ENCODE measurements at places on chromosomes 2 and 18.

DNA sequence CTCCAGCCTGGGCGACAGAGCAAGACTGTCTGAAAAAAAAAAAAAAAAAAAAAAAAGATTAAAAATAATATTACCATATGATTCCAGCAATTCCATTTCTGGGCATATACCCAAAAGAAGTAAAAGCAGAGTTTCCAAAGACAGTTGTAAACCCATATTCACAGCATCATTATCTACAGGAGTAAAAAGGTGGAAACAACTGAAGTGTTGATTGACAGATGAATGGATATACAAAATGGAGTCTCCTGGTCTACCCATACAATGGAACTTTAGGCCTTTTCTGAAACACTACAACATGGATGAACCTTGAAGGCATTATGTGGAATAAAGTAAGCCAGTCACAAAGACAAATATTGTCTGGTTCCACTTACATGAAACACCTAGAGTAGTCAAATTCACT is 5.7 kb downstream of the RNU4ATAC start:
- no peak for DNase-seq

DNA sequence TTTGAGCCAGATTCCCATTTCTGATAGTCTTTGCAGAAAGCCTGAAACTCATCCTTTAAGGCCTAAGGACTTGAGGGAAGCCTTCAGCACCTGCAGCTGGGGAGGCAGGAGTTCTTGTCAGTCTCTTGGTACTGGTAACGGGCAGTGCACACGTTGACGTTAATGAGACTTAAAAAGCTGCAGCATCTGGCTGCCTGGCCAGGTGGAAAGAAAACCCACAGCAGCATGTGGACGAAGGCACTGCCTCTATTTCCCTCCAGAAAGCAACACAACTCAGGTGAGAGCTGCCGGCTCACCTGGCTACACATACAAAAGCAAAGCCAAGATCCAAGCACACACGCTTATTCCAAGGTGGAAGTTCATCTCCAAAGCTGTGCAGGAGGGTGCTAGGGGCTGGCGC is 178.8 kb downstream of the ANAPC1 start:
- DNase-seq: no peak

DNA sequence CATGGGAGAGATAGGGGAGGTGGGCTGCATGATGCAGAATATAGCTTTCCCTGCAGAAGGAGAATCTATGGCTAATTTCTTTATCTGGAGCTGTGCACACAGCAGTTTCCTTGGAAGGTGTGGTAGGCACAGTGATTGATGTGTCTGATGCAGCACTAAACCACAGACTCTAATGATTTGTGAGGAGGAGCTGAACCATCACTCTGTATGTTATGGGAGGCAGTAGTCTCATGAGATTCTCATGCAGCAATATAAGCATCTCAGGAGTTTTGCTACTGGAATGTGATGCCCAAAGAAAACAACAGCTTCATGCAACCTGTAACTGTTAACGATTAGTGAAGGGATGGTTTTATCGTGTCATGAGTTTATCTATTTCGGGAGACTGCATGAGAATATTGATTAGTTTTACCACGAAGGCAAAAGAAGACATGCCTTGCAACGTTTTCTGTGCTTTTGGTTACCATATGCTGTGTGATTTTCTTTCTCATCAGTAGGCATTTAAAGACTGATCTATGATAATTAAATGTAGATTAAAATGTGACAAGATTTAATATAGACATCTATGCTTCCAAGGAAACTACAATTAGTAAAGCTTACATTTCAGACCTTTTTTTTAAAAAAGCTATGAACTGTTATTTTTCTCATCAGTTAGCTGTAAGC is 286.8 kb downstream of the ARL6IP6 start:
- DNase-seq: no peak

DNA sequence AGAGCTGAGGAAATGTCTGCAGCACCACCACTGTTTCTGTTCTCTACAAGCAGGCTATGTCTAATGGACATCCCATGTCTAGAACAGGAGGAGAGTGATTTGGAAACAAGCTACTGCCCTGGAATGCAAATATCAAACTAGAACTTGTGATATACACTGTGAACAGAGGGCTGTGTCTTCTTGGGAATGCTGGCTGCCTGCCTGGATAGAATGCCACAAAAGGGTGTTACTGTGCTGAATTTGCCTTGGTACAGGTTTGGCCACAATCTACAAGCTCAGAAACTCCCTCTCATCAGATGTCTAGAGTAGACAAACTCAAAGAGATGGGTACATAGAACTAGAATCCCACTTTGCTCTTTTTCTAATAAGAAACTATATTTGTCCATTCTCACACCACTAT is 170.5 kb downstream of the NYAP2 start:
- no peak for DNase-seq

- DNase-seq: peak; percentile 68
Observed at GRCh38 chr2:100321179-100321865, 979 bp downstream of the LONRF2 start.

GRCh38 chr2:98134172-98135005 is 47.4 kb downstream of the VWA3B start:
- peak; percentile 51 for DNase-seq

- peak; percentile 77 for DNase-seq
Observed at GRCh38 chr2:27737676-27738348, 33.7 kb upstream of the MRPL33 start.

GRCh38 chr18:60096428-60096827 is 196.6 kb downstream of the PMAIP1 start:
- DNase-seq: no peak

GRCh38 chr18:13359210-13359609 is 140.7 kb downstream of the LDLRAD4 start:
- no peak for DNase-seq

GRCh38 chr2:225573603-225574002 is 174.1 kb downstream of the NYAP2 start:
- no peak for DNase-seq

DNA sequence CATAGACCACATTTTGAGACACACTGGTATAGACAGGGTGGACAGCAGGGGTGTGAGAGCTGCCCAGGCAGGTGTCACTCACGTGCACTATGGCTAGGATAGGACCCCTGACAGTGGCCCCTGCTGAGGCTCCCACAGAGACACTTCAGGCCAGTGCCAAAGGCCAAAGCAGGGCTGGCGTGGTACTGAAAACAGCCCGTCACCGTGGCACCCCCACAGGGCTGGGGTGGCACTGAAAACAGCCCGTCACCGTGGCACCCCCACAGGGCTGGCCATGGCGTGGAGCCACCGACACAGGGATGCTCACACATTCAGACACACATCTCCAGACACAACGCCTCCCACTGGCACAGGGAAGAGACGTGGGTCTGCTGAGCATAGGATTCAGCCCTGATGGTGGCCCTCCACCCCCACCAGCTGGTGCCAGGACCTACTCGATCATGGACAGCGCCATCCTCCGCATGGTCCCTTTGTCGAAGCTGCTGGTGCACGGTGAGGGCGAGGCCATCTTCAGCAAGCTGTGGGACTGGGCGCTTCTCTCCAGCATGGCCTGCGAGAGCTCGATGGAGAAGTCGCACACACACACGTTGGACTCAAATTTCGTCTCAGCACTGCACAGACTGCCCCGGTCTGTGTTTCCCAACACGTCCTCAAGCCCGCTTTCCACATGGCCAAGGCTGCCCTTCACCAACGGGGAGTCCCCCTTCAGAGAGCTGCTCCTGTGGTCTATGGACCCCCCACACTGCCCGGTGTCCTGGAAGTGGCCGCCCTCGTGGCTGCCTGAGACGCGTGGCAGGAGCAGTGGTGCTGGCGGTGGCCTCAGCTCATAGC is 34.1 kb downstream of the ANKMY1 start:
- no peak for DNase-seq

GRCh38 chr18:56302156-56302555 is 336.2 kb downstream of the TXNL1 start:
- DNase-seq: no peak
